A549 treated with Mapracorat at 1 μM for 4 hours (cell line): ENCODE measurements at places on chromosomes 4 and X. TPM values are rescaled to one million over a fixed set of nuclear protein-coding genes. Genes with fewer than 3 reads are reported as not detected.

The MAGEE2 gene
- not detected in 5 replicates for total RNA-seq

The MAGED4B gene
- 7.9 to 18.5 TPM (median 12.5 TPM) in 5 replicates for total RNA-seq

The FTSJ1 gene
- 66.3 to 72.2 TPM (median 71.3 TPM) in 5 replicates for total RNA-seq

The CT47B1 gene
- not detected in 5 replicates for total RNA-seq

The SPANXN4 gene
- total RNA-seq, result not detected in 5 replicates

The RAB39B gene
- 0.43 to 0.80 TPM (median 0.69 TPM) in 5 replicates for total RNA-seq

The ZNF182 gene
- total RNA-seq, result 3.0 to 4.0 TPM (median 3.7 TPM) in 5 replicates
